Stimulated activated CD8-positive, alpha-beta memory T cell treated with anti-CD3 and anti-CD28 coated beads, Interleukin-12 subunit alpha, Interleukin-12 subunit beta, amount 100 ng/mL, for 4 hours (primary cell): ENCODE measurements at places on chromosomes 2 and 18.

- DNase-seq, result no peak
Measured at GRCh38 chr2:24785671-24786321, 7.4 kb downstream of the PTRHD1 start.

DNA sequence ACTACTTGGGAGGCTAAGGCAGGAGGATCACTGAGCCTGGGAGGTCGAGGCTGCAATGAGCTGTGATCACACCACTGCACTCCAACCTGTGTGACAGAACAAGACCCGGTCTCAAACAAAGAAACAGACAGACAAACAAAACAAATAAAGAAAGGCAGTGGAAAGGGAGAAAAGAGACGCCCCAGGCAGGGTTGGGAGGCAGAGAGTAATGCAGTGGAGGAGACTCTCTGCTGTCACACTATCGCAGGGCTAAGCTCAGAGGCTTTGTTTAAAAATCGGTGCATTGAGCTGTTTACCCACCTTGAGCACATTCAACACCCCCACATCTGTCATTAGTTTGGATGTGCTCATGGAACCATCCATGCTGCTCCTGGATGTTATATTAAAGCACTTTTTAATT lies 84.2 kb upstream of the RMP24 start:
- no peak for DNase-seq

DNA sequence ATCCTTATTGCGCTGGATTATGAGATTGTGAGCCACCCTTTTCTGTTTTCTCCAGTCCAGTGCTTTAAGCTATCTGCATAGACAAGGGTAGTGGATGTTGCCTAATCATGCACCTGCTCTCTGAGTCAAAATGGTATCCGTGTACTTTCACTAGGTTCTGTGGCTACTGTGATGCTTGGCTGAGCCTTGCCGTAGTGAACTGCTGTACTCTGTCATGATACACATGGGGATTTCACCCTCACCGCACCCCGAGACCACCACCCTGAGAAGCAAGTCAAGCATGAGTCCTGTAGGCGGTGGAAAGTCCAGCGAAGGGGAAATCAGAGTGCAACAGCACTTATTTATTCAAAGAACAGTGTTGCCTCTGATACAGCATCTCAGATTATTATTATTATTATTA lies 55.0 kb downstream of the ARHGAP25 start:
- no peak for DNase-seq

GRCh38 chr2:12168791-12169388 lies 422.5 kb downstream of the LPIN1 start:
- DNase-seq, result no peak

DNA sequence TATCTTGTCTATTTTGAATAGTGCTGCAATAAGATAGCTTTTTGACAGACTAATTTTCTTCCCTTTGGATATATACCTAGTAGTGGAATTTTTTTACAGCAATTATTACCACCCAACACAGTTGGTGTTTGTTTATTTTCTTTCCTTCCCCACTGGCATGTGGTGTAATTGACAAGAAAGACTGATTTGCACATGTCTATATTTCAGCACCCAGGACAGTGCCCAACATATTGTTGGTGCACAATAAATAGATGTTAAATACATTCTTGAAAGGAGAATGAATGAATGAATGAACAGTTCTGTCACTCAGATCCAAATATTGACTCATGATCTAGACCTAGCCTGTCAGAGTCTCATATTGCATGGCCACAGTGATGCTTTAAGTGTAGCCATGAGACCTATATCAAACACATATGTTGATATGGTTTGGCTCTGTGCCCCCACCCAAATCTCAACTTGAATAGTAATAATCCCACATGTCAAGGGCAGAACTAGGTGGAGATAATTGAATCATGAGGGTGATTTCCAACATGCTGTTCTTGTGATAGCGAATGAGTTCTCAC lies 538.2 kb downstream of the NYAP2 start:
- no peak for DNase-seq

- DNase-seq, result no peak
Measured at GRCh38 chr2:186584053-186584452, 5.8 kb upstream of the ITGAV start.

- DNase-seq, result no peak
Measured at GRCh38 chr2:226544596-226545210, 254.9 kb downstream of the IRS1 start.

- DNase-seq, result no peak
Measured at GRCh38 chr2:27954221-27954673, 63.7 kb downstream of the BABAM2 start.

GRCh38 chr18:1511619-1512311 lies 607.1 kb downstream of the ADCYAP1 start:
- DNase-seq, result no peak

GRCh38 chr2:69214898-69215297 lies 172.1 kb downstream of the GFPT1 start:
- DNase-seq, result no peak

- no peak for DNase-seq
Measured at GRCh38 chr2:240481720-240482119, 46.3 kb downstream of the GPC1 start.

GRCh38 chr18:9466127-9466526 lies 9.2 kb upstream of the RALBP1 start:
- DNase-seq, result no peak

DNA sequence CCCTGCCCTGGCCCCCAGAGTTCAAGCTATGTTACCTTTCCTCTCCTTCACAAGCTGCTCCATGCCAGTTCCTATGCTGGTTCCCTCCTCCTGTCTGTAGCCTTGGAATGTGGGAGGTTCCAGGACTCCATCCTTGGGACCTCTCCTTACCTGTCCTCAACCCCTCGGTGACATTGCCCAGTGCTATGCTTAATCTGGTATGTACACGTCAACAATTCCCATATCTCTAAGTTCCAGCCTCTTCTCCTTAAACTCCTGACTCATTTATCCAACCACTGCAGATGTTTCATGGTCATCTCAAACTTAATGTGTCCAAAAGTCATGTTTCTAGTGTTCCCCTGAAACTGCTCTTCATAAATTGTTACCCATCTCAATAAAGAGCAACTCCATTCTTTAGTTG lies 160.8 kb downstream of the TNS1 start:
- no peak for DNase-seq

- no peak for DNase-seq
Measured at GRCh38 chr2:134408386-134408785, 154.5 kb downstream of the MGAT5 start.

GRCh38 chr18:79749251-79750191 lies 48.2 kb upstream of the KCNG2 start:
- no peak for DNase-seq

DNA sequence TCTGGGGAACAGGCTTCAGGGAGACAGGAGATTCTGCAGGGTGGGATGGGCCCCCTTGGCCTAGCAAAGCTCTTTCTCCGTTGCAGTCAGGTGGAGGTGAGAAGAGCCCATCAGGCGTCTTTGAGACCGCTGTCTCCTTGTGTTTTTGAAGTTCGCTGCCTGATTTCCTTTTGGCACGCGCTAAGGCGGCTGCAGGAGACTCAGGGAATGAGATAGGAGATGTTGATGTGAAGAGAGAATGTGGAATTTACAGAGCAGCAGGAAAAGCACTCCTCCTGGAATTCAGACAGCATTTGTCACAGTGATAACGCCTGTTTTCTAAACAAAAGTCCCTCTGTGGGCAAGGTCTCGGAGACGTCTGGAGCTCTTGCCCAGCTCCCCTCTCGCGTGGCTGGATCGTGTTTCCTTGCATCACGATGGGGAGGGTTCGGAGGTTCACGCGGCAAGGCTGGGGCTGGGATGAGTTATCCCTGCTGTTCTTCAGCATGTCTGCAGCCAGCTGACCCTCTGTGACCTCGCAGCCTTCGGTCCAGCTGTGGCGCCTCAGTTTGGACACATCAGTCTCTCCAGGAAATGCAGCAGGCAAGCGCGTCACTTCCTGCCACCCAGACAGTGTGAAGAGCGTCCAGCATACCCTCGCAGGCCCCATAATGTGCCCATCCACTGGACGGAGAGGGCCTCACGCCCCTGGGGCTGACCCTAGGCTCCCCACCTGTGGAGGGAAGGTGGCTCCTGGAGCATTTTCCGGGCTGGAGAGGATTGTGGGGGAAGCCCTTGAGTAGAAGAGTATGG lies 30.2 kb downstream of the GLI2 start:
- DNase-seq, result no peak

GRCh38 chr2:180016937-180017336 lies 9.8 kb upstream of the CWC22 start:
- no peak for DNase-seq

- no peak for DNase-seq
Measured at GRCh38 chr2:230234845-230235244, 9.3 kb downstream of the SP140 start.

DNA sequence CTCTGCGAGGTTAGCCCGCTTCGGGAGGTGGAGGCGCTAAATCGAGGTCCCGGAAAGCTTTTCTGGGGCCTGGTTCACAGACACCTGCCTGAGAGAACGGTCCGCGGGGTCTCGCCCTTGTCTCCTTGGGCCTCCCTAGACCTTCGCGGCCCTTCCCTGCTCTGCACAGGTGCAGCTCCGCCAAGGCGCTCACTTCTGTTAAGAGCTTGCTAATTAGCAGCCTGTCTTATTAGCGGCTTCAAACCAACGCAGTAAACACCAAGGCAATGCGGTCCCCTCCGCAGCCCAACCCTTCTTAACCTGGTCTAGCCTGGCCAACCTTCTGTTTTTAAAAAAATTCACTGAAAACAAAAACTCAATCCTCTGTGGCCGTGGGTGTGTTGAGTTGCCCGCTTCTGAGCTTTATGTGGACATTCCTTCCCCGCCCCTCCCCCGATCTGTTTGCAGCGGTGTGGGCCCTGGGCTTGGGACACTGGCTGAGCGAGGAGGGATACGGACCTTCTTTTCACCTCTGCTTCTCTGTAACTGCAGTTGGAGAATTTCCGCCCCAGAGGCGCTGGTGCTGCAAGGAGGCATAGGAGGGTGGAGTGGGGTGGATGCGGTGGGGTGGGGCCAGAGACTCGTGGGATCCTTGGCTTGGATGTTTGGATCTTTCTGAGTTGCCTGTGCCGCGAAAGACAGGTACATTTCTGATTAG lies 3.4 kb upstream of the HOXD4 start:
- no peak for DNase-seq

- DNase-seq, result no peak
Measured at GRCh38 chr2:141260911-141261310, 869.9 kb downstream of the LRP1B start.

DNA sequence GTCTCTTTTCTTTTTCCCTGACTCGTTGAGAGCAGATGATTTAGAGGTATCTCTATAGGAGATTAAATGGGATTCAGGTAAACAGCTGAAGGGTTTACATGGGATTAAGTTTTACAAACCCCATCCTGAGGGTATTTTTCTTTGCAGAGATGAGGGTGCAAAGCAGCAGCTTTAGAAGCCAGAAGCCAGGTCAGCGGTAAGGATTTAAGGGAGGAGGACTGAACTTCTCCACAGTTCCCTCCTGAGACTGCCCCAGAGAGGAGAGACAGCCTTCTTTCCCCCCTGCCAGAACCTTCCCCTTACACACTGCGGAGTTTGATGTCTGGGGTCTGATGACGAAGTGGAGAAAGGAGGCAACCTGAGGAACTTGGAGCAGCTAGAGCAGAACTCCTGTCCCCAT lies 220.1 kb downstream of the PRKCE start:
- DNase-seq, result no peak

GRCh38 chr2:88355486-88355885 lies 97.0 kb downstream of the FOXI3 start:
- no peak for DNase-seq

DNA sequence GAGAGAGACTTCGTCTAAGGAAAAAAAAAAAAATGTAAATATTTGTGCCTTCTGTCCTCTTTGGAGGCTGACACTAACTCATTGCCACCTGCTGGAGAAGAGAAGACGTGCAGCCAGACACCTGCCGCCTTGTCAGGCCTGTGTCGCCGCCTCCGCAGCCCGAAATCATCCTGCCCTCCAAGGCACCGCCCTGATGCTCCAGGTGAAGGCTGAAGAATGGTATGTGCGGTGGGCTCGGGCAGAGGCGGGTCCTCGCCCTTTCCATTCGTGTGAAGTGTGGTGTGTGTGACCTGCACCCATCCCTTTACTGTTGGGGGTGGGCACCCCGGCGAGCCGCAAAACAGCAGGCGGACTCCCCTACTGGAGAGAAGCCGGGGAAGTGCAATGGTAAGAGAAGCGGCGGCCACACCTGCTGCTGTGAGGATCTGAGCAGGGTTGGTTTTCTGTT lies 60.4 kb downstream of the FAM161A start:
- peak; percentile 35 for DNase-seq

- DNase-seq, result no peak
Measured at GRCh38 chr18:76518123-76518859, 23.2 kb upstream of the ZNF516 start.

DNA sequence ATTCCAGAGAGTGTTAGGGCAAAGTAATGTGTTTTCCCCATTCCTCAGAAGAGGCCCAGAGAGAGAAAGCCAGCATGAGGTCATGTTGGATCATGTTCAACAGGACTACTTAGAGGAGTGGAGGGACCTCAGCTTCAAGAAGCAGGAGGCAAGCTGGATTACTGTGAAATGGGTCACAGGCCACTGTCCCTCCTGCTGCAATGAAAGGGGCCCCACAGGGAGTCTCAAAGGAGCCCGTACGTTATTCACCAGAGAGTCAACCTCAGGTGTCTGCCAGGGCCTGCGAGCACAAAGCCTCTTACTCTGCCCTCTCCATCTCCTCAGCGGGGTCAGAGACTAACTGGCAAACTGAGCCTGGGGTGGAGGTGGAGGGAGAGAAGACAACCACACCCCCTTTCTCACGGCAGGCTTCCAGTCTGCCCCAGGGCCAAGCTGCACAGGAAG lies 27.2 kb upstream of the ACYP2 start:
- no peak for DNase-seq

GRCh38 chr2:195659114-195659513 lies 2.1 kb downstream of the SLC39A10 start:
- DNase-seq, result no peak

GRCh38 chr2:155381436-155381835 lies 682.9 kb downstream of the KCNJ3 start:
- DNase-seq, result no peak

DNA sequence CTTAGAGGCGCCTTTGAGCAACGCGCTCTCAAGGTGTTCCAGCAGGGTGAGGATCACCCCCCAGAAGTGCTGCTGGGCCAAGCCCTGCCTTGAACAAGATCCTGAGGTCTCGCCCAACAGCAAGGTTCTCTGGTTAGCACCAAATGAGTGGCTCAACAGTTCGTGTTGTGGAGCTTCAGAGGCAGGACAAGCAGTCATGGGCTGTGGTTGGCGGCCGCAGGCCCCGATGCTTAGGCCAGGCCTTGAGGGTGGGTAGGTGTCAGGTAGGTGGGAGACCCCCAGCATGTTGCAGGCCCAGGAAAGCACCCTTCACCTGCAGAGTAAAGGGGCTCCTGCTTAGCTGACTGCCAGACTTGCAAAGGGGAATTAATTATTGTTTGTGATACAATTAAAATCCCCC lies 70.2 kb upstream of the FOSL2 start:
- DNase-seq, result no peak

- no peak for DNase-seq
Measured at GRCh38 chr2:144471305-144472045, 48.4 kb downstream of the ZEB2 start.
